ENCODE measurements at places on chromosomes 12 and 14.

DNA sequence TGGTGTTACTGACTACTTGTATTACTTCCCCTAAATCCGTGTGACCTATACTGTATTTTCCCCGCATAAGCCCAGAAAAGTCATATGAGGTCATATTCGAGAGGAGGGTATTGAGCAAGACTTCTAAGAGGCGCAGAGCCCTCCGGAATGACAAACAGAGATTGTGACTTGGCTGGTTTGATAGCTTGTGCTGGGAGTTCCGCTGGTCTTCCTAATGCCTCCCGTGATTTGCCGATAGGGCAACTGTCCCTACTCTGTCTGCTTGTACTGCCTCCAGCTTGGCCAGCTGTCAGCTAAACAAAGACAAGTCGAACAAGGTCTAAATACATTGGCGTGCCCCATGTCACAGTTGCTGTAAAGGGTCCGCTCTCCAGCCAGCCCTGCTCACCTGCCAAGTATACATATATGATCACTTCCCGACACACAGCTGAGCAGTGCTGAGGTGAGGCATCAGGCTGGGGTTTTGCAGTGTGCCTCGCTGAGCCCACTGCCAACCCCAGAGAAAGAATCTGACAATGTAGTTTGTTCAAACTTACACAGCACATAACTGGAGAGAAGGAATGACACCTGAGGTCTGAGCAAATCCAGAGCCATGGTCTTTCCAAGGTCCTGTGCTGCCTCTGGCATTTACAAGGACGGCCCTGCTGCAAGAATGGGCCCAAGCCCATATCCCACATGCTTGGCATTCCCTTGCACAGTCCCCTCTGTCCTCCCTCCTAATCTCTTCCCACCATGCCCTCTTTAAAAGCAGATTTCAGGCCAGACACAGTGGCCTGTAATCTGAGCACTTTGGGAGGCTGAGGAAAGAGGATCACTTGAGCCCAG lies 23.7 kb downstream of the LGMN start:
- no peak for DNase-seq

DNA sequence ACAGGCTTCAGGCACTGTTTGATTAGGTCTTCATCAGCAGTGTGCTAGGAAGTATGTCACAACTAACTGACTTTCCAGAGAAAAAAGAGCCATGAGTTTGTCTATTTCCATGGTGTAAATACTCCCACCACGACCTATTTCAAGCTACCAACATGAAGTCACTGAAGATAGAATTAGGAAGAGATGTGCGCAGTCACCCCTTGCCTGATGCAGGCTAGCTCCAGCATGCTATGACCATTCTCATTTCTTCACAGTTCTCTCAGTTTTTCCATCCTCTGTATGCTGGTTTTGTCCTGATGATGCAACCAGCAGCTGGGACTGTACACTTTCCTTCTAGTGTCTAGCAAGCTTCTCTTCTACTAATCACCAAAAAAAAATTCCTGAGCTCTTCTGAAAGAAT lies 191.6 kb upstream of the NUDT4 start:
- DNase-seq = no peak

DNA sequence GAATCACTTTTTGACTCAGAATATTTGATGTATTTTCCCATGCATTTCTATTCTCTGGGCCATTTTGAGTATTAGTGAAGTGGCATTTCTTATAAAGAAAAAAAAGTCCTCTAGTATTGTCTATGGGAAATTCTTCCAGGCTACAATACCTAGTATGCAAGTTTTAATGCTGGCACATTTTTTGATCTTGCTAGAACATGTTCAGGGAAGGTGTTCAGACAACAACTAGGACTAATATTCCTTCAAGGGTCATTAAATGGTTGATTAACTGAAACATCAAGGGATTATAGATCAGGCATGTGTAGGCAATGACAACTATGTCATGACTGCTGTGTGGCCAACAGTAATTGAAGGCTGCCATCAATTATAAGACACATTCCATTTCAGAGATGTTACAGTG lies 7.7 kb downstream of the CCDC184 start:
- DNase-seq = no peak

- no peak for DNase-seq
These were observed 22.7 kb upstream of the KRT78 start for GRCh38 chr12:52871291-52872039.

- DNase-seq = no peak
These were observed 74.6 kb upstream of the CEP83 start for GRCh38 chr12:94534278-94534677.

DNA sequence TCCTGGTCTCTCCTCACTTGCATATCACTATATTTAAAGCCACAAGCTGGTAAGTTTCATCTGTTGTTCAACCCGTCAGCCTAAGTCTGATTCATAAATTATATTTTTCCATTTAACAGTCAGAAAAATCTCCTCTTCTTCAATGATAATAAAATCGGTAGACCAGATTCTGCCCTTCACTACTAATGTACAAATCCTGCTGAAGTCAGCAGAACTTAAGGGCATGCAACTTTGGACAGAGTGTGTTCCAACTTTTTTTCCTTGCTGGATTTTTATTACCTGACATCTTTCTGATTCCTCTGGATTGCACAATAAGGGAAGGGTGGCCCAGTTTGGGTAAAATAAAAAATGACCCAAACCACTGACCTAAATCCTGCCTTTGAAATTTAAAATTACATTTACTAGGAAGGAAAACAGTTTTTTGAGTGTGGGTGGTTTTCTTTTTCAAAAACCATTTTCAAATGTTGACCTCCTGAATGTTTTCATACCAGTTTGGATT lies 125.4 kb upstream of the DIO2 start:
- DNase-seq = no peak

GRCh38 chr14:95769976-95770375 lies 56.1 kb upstream of the TCL1A start:
- DNase-seq = no peak

All from stimulated activated CD4-positive, alpha-beta T cell treated with anti-CD3 and anti-CD28 coated beads, Interleukin-1b, Interleukin-23, amount 100 ng/mL, for 4 hours (primary cell).